LoVo (cell line): ENCODE measurements at places on chromosomes 11 and 22.

DNA sequence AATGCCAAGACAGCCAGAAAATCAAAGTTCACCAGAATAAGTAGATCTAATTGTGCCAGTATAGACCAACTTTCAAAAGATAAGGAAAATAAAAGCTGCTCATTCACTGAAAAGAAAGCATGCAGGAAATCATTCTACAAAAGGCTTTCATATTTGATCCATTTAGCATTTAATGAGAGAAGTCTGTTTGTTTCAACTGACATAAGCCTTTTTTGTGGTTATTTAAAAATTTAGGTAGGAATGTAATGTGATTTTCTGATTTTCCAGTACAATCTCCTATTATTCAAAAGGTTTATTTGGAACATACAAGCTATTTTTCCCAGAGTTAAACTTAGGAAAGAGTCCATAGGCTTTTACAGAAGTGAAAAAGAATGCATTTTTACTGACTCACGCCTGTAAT is 92.7 kb downstream of the SBF2 start:
- no peak for DNase-seq

DNA sequence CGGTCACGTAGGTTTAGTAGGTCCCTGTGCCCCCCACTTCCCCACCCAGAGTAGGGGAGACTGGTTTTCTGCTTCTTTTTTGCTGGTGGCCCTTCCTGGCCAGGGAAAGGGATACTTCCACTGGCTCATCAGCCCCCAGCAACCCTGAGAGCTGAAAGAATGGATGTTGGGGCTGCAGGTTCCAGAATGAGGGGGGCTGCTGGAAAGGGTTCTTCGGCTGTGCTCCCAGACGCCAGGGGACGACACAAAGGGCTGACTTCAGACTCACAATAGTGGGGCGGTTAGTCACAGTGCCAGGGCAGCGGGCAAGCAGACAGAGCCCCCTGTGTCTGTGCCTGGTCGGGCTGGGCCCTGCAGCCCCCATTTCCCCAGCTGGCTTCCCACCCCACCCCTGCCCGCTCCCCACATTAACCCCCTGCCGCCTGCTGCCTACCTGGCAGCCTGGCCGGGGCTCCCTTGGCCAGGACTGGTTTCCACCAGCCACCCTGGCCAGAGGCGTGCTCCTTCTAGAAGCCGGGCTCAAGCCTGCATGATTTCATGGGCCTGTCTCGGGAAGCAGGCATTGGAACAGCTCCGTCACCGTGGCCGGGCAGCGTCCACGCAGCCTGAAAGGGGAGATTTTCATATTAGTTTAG is 79.1 kb upstream of the WNT7B start:
- DNase-seq: no peak

DNA sequence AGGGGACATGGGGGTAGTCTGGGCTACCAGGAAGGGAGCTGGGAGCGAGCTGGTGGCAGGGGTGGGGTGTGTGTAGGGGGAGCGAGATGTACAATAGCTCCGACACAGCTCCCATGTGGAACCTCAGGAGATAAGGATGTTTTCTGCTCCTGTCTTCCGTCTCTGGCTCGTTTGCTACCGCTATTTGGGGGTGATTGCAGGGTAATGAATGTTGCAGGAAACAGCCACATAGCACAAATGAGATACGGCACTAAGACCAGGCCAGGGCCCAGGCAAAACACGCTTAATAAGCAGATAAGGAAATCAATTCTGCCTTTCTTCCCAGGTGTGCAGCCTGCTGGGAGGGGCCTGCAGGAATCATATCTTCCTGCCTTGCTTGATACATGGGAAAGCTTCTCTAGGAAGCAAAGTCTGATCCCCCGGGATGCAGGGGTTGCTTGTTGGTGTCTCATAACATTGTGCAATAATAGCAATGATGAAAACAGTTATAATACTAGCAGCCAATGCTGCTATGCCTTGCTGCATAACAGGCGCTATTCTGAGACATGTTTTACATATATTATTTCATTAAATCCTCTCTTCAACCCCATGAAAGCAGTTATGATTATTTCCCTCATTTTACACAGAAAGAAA is 158.7 kb downstream of the ST3GAL4 start:
- no peak for DNase-seq

DNA sequence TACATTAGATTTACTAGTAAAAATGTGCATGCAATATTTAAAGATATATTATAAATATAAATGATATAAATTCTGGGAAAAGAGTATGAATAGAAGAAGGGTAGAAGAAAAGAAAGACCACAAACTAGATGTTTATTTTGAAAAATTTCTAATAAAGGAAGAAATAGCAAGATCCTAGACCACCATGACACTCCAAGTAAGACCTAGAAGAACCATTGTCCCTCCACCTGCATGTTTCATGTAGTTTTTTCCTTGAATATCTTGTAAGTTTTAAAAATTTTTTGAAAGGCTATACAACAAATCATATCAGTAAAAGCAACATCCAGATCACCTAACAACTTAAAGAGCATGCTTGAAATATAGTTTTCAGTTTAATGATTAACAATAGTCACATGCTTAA is 46.8 kb downstream of the ARHGAP32 start:
- no peak for DNase-seq

- no peak for DNase-seq
These were observed at the start of gene OR52K1 for GRCh38 chr11:4482445-4482844. OR52K1 (plus strand) TSS chr11:4482646; CDS start chr11:4488901, 6,255 bp downstream.

- DNase-seq: no peak
These were observed 678.7 kb upstream of the ARHGAP42 start for GRCh38 chr11:100008417-100008816.
